GM10248 (cell line): ENCODE measurements at places on chromosomes 3 and 15.

GRCh38 chr3:86104154-86104553, 886.8 kb downstream of the VGLL3 start:
- DNase-seq: no peak

DNA sequence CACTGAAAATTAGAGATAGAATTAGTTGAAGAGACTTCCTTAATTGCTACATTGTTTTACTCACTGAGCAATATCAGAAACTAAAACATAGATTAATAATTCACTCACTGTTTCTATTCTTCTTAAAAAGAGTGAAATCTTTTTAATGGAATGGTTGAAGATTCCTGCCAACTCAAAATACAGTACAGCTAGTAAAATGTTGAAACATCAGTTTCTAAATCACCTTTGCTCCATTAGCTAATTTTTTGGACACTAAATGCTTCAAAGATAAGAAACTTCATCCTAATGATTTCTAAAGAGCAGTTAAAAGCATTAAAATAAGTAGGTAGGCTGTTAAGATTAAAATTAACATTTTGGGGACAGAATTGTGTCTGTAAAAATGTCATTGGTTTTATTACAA, 10.5 kb upstream of the NIT2 start:
- no peak for DNase-seq

DNA sequence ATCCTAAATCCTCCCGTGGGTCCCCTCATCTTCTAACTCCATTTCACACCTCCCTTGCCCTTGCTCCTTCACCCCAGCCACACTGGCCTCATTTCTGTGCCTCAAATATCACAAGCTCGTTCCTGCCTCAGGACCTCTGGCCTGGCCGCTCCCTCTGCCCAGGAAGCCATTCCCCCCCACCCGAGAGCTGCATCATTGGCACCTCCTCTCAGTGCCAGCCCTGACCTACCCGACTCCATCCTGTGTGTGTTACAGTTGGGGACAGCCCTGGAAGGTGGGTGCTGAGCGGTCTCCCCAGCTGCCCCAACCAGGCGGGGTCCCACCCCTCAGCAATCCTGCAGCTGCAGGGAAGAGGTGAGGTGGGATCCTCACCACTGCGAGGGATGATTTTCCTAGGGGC, 14.5 kb downstream of the PLXND1 start:
- no peak for DNase-seq

GRCh38 chr3:197339841-197340520, 41.6 kb upstream of the DLG1 start:
- DNase-seq: no peak

- DNase-seq: no peak
Observed at GRCh38 chr3:184525337-184526087, 36.1 kb upstream of the EPHB3 start.

DNA sequence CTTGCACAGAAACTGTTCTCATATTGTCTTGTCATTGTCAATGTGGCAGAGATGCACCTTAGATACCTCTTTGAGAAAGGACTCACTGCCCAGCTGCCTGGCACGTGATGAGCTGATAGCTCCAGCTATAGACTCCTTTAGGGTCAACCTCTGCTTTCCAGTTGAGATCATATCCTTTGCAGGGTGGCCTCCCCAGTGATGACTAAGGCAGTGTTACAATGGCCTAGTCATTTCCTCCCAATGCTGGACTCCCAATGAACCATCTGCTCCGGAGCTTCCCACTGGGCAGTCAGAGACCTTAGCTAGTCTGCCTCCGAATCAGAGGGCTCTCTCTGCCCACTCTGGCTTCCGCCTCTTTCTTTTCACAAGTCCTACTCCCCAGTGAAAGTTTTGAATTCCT, 79.5 kb downstream of the CHRD start:
- no peak for DNase-seq

DNA sequence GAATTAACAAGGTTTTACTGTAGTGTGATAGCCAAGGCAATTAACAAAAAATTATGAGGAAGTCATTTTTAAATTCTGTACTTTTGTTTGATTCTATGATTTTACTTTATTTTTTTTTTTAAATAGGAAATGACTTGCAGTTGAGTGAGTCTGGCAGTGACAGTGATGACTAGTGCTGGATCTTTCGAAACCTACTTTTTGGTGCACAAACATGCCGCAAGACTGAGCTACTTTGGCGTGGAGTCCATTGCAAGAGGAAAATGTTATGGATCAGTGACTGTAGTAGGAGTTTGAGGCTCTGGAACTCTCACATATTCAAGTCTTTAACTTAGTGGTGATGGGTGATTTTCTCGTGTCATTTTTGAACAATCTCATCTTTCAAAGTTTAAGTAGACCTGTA, 11.6 kb downstream of the EAF1 start:
- no peak for DNase-seq

- DNase-seq: no peak
Observed at GRCh38 chr15:99708563-99708962, 24.7 kb downstream of the LYSMD4 start.

DNA sequence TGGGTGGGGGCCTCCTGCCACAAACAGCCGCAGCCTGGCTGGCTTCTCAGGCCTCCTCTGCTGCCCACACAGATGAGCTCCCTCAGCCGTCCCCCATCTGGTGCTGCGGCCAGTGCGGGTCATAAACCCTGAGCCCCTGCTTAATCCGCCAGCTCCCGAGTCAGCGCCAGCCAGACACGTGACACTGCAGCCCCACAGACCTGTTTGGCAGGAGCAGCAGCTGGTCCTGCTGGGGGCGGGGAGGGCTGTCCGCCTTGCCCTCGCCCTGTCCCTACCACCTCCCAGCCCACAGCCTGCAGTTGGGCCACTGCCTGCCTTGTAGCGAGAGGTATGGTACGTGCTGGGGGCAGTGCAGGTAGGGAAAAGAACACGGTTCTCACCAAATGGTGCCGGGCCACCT, 86.2 kb downstream of the IQSEC1 start:
- no peak for DNase-seq

DNA sequence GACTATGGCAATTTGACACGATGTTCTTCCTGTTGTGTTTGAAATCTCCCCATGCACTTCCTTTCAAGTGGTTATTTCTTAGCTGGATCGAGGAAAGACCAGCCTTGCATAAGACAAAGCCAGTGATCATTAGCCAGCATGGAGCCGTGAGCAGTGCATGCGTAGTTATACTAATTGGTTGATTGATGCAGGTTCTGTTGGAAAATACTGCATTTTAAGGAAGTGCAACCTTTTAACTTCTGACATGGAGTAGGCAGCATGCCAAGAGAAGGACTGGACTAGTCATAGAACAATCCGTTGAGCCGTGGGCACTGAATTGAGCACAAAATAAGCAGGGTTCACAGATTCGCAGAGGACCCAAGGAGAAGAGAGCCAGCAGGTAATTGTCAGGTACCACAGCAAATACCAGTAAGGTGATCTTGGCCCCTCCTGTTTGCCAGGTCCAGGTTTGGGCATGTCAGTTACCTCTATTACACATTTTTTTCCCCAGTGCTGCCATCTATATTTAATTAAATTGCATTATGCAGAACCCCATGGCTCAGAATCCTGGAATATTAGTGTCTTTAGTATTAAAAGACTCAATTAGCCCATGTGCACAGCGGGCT, 29.0 kb upstream of the BCL6 start:
- no peak for DNase-seq

DNA sequence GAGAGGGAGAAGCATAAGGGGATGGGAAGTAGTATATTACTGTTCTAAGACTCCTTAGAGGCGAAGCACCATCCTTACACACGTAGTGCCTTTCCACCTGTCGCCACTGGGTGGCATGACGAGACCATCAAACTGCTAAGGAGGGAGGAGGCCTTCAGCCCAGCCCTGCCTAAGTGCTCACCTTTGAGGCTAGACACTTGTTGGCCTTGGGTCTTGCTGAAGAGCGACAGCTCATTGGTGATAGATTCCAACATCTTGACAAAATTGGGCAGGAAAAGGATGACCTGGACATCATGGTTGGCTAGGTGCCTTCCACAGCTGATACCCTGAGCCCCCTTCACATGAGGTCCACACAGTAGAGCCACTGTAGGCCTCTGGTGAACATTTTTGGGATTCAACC, 19.6 kb downstream of the CLK3 start:
- DNase-seq: peak; percentile 77

- DNase-seq: no peak
Observed at GRCh38 chr3:39849992-39850715, 40.7 kb downstream of the MYRIP start.

- no peak for DNase-seq
Observed at GRCh38 chr3:192655628-192656027, 71.7 kb downstream of the FGF12 start.

GRCh38 chr15:66704019-66704802, 2.2 kb downstream of the SMAD6 start:
- no peak for DNase-seq

DNA sequence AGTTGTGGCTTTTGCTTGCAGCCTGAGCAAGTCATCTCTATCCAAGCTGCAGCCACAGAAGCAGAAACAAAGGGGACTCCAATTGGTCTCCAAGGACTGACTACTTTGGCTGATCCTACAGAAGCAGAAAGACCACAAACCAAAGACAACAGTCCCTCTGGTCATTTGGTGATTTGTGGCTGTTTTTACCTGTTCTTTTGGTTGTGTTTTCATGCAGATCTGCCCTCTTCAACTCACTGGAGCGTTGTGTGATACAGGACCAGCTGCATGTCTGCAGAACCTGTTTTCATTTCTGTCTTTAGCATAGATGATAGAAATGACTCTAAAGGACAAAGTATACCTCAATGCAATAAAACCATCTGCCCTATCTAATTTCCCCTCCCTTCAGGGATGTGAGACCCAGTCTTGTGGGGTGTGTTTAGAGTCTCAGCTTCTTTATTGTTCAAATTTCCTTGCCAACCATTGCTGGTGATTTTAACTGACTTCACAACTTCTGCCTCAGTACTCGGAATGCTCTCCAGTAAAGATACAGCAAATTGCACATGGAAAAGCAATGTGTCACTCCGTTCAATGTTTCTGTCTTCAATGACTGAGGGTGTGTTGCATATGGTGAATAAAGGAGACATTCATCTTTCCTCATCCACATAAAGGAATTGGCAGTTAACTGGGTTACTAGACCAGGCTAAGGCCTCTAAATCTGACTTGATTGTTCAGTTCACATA, 48.9 kb upstream of the SLC7A14 start:
- peak; percentile 29 for DNase-seq

GRCh38 chr3:53749448-53749847, 96.8 kb downstream of the CHDH start:
- DNase-seq: no peak

GRCh38 chr15:58040150-58040549, 25.4 kb downstream of the ALDH1A2 start:
- no peak for DNase-seq

- DNase-seq: no peak
Observed at GRCh38 chr3:183081459-183082183, 17.7 kb downstream of the MCCC1 start.

DNA sequence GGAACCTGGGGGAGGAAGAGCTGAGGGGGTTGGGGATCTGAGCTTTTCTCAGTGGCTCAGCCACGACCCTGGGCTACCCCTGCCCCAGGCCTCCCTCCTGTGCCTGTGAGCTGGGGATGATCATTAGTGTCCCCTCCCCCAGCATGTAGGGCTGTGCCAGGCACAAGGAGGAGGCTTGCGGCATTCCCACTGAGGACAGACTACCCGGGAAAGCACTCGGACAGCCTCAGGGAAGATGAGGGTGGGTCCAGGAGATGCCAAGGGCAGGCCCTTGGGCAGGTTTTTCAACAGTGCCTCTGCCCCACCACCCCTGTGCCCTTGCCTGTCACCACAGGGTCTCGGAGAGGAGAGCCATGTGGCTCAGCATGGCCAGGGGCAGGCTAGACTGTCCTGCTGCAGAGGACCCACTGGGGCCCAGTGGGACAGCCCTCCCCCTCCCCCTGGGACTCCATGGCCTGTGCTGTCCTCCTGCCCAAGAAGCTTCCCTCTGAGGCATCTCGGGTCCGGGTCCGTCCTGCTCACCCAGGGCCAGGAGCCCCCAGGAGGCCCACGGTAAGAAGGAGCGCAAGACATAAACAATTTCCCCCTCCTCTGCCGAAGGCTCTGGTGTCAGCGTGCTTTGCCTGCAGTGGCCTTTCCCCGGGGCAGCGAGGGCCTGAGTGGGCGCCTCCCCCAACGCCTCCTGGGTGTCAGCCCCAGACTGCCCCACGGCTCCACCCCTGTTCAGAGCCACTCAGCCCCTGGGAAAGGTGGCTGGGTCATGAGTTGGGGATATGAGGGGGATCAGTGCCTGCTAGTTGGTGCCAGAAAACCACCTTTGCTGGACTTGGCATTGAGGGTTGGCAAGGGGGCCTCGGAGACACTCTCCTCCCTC, 192.5 kb downstream of the GOLGA6L6 start:
- DNase-seq: peak; percentile 28

DNA sequence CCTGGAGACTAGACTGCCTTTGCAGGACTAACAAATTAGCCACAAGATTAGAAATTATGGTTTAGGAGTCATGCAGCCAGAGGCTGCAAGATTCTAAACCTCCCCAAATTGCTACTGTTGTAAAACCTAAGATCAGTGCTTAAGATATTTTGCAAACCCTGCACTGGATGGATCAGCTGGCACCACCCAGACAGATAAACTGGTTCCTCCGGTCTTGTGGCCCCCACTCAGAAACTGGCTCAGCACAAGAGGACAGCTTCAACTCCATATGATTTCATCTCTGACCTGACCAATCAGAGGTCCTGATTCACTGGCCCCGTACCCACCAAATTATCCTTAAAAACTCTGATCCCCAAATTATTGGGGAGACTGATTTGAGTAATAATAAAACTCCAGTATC, 19.5 kb upstream of the PXYLP1 start:
- no peak for DNase-seq

- DNase-seq: no peak
Observed at GRCh38 chr15:32908872-32909271, 191.1 kb downstream of the GREM1 start.

GRCh38 chr3:150385296-150386242, 22.5 kb upstream of the TSC22D2 start:
- DNase-seq: peak; percentile 49

DNA sequence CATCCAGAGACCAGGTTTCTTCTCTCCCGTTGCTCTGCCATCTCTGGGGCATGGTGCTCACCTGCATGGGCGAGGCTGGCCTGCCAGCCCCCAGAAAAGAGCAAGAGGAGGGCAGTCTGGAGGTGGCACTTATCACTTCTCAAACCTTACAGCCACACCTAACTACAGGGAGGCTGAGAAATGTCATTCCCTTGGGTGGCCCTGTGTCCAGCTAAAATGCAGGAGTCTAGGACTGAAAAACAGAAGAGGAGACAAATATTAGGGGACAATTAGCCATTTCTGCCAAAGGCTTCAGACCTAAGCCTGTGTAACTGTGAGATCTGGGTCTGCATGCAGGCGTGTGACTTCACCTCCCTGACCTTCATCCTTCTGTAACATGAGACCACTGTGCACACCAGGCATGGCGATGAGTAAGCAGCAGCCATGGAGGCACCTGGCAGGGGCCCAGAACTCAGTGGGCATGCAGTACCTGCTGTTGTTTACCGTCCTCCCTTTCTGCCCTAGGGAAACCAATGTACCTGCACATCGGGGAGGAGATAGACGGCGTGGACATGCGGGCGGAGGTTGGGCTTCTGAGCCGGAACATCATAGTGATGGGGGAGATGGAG, 83.4 kb downstream of the MESD start:
- no peak for DNase-seq
